ENCODE measurements at places on chromosomes 12 and 14. TPM values are rescaled to one million over a fixed set of nuclear protein-coding genes. Genes with fewer than 3 reads are reported as not detected.

Gene SLC4A8
- total RNA-seq, result 0.74 TPM

Gene CIPC
- total RNA-seq, result 43.2 TPM

Gene CLEC12A
- total RNA-seq, result not detected

Gene FAM186B
- total RNA-seq, result not detected

DNA sequence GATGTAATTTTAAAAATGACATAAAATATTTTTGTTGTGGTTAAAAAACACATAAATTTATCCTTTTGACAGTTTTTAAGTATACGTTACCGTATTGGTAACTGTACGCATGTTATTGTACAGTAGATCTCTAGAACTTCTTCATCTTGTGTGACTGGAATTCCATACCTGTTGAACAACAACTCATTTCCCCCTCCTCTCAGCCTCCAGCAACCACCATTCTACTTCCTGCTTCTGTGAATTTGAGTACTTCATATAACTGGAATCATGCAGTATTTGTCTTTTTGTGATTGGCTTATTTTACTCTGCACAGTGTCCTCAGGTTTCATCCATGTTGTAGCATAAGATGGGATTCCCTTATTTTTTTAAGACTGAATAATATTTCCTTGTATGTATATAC is 113.6 kb upstream of the ATF1 start:
- no peaks in the 10 kb centered on the region for H3K36me3 ChIP-seq
- H3K27me3 ChIP-seq, result no peaks in the 10 kb centered on the region
- no peaks in the 10 kb centered on the region for H3K4me1 ChIP-seq
- H3K4me3 ChIP-seq, result no peak overlapping the region
- DNase-seq, result no peak
- no peak overlapping the region for H3K27ac ChIP-seq

DNA sequence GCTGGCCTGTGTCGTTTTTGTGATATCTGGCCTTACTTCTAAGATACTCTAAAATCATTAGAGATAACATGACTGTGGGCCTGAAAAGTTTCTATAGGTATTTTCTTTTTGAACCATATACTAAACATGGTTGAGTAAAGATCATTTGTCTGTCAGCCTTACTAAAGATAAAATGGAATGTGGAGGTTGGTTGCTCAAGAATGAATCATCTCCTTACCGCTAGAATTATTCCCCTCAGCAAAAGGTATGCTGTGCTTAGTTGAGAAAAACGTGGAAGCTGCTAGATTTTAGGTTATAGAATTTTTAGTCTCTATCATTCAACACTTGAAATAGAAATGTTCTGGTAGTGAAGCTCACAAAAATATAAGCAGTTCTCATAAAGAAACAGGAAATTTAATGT is 407.3 kb downstream of the AEBP2 start:
- H3K4me3 ChIP-seq, result no peak overlapping the region
- no peaks in the 10 kb centered on the region for H3K4me1 ChIP-seq
- no peaks in the 10 kb centered on the region for H3K36me3 ChIP-seq
- DNase-seq, result no peak
- no peaks in the 10 kb centered on the region for H3K27me3 ChIP-seq
- no peak overlapping the region for H3K27ac ChIP-seq
